ENCODE measurements at places on chromosomes 6 and 20.
A peak's percentile ranks its signal among the peaks of the same experiment; 100 is the strongest.

DNA sequence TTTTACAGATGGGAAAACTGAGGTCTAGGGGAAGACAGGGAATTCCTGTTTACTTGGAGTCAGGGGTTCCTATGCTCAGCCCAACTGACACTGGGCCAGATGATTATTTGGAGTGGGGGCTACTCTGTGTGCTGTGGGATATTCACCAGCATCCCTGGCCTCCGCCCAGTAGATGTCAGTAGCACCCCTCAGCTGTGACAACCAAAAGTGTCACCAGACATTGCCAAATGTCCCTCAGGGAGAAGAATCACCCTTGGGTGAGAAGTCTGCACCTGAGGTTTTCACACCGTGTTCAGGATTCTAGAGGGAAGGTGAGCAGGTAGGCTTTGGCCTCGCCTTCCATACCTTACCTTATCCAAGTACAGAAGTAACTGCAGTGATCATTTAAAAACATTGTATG is 27.6 kb downstream of the CDH26 start:
- no peak for DNase-seq

GRCh38 chr20:37274851-37275524 is 13.4 kb upstream of the GHRH start:
- DNase-seq = no peak

- peak; percentile 23 for DNase-seq
Measured at GRCh38 chr20:8837396-8837795, 231.5 kb upstream of the PLCB4 start.

GRCh38 chr6:112362027-112362795 is 15.1 kb downstream of the RFPL4B start:
- no peak for DNase-seq

- DNase-seq = no peak
Measured at GRCh38 chr6:99346595-99346994, 2.9 kb downstream of the FAXC start.

- peak; percentile 80 for DNase-seq
Measured at GRCh38 chr6:7238900-7239589, 74.0 kb downstream of the SSR1 start.

DNA sequence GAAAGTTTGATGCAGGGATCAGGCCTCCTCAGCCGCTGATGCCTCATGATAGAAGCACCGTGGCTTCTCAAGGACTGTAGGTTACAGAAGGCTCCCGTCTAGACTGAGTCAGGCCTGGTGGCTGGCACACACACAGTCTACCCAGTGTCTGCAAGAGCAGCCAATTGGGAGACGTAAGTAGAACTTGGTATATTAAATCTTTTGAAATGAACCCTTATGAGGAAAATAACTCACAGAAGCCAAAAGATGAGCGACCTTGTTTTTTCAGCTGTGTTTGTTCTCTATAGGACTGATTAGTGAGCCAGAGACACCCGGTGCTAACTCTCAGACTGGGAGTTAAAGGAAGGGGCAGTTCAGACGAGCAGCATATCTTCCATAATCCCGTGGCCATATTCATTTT is 5.9 kb upstream of the PDE10A start:
- DNase-seq = no peak

- no peak for DNase-seq
Measured at GRCh38 chr6:101799531-101799930, 406.0 kb downstream of the GRIK2 start.

DNA sequence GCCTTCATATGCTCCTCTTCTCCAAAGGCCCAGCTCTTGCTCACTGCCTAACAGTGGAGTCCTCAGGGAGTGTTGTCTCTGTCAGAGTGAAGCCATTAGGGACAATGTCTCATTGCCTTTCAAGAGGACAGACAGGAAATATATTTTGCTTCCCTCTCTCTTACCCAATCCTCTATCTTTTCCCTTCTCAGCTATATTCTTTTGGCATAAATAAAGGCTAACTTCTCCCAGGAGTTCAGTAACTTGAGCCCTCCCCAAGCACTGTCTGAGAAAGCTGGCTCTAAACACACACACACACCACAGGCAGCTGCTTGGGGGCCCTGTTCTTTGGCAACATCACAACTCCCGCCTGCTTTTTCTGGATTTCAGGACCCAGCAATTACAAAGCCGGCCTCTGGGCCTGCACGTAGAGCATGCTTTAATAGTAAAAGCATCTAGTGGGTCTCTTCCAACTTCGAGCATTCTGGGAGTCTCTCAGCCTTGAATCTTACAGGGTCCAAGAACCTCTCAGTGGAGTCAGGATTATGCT is 34.7 kb upstream of the LAMA4 start:
- DNase-seq = no peak

DNA sequence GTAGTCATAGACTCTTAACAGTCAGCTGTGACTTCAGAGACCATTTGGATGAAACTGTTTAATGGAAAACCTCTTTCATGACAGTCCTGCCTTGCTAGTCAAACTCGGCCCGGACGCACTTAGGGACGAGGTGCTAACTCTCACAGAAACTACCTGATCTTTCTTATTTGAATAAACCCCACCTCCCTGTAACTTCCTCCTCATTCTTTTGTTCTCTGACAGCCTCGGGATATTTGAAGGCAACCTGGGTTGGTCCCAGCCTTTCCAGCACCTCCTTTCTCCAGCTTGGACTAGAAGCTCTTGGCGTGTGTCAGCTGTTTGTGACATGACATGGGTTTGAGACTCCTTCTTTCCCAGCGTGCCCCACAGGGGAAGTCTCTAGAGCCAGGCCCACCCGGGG is 175.3 kb upstream of the EXOC2 start:
- no peak for DNase-seq

GRCh38 chr6:112416866-112417265 is 69.7 kb downstream of the RFPL4B start:
- no peak for DNase-seq

DNA sequence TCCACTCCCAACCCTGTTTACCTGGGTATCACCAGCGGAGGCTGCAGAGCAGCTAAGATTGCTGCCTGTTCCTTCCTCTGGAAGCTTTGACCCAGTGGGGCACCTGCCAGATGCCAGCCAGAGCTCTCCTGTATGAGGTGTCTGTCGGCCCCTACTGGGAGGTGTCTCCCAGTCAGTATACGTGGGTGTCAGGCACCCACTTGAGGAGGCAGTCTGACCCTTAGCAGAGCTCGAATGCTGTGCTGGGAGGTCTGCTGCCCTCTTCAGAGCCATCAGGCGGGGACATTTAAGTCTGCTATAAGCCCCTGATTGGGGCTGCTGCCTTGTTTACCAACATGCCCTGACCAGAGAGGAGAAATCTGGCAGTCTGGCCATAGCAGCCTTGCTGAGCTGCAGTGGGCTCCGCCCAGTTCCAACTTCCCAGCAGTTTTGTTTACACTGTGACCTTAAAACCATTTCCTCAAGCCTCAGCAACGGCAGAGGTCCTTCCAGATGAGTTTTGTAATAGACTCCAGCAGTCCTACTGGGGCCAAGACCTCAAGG is 2.8 kb downstream of the RAET1E start:
- DNase-seq = peak; percentile 14

- DNase-seq = no peak
Measured at GRCh38 chr6:137849181-137849980, 17.7 kb upstream of the TNFAIP3 start.

DNA sequence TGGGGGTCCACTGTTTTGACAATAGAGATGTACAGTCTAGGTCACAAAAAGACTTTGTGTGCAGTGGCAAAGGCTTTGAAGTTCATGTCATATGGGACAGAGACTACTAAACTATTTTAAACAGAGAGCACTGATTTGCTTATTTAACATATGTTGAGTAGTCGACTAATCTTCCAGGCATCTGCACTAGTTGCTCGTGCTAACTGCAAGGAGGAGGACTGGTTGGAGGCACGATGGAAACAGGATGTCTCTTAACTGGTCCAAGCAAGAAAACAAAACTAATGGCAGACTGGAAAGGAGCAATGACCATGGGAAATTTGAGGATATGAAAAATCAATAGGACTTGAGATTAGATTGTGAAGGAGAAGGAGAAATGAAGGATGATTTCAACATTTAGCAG is 28.5 kb upstream of the ERVFRD-1 start:
- no peak for DNase-seq

DNA sequence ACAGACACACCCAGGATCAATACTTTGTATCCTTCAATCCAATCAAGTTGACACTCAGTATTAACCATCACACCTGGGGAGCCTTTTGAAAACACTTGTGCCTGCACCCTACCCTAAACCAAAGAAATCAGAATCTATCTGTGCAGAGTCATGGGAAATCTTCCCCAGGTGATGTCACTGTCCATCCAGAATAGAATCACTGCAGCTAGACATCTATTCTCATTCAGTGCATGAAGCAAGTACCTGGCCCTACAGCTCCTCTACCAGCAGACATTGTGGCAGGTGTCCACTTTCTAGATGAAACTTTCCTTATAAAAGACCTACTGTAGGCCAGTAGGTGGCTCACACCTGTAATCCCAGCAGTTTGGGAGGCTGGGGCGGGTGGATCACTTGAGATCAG is 262.4 kb upstream of the MARCKS start:
- DNase-seq = peak; percentile 36

DNA sequence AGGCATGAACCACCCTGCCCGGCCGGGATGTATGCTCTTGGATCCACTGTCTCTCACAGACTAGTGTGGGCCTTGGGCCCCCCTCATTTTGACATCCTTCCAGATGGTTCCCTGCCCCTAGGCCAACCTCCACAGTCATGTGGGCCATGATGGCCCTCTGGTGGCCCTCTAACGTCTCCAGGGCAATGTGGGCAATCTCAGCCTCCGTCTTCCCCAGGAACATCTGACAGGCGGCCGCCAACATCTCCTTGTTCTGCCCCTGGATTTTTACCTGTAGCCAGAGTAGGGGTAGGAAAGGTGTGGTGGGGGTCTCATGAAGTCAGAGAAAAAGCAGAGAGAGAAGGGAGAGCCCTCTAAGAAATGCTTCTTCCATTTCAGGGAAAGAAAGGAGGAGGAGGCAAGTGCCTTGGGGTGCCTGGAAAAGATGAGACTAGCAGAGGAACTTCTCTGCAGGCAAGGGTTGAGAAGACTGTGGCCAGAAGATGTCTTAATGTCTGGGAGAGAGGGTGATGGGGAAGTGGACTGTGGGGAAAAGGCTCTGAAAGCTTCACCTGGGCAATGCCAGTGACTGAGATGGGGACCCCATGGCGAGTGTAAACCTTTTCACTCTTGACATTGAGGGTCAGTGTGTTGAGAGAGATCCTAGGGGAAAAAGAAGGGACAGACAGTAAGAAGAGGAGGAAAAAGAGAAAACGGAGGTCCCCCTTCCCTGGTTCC is 1.3 kb downstream of the FLOT1 start:
- no peak for DNase-seq

DNA sequence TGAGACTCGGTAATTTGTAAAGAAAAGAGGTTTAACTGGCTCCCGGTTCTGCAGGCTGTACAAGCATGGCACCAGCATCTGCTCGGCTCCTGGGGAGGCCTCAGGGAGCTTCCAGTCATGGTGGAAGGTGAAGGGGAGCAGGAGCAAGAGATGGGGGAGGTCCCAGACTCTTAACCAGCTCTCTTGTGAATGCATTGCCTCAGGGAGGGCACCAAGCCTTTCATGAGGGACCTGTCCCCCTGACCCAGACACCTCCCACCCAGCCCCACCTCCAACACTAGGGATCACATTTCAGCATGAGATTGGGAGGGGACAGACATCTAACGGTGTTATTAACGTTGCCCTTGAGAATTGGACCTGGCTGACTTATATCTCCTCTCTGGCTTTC is 68.6 kb downstream of the PTPN1 start:
- DNase-seq = no peak

- DNase-seq = no peak
Measured at GRCh38 chr6:100721256-100721655, 159.9 kb downstream of the ASCC3 start.

DNA sequence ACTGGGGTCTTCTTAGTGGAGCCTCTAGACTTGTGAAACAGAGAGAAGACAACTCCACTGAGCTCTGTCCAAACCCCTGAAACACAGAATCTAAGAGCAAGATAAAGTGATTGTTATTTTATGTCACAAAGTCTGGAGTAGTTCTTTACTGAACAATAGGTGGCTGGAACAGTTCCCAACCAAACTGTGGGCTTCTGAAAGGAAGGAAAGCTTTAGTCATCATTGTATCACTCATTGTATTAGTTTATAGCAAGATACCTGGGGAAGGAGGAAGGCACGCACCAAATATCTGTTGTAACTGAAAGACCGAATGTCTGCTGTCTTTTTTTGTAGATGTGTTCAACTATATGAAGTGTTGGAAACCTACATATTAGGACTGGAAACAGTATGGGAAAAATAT is 284.9 kb upstream of the TBX18 start:
- DNase-seq = peak; percentile 64

DNA sequence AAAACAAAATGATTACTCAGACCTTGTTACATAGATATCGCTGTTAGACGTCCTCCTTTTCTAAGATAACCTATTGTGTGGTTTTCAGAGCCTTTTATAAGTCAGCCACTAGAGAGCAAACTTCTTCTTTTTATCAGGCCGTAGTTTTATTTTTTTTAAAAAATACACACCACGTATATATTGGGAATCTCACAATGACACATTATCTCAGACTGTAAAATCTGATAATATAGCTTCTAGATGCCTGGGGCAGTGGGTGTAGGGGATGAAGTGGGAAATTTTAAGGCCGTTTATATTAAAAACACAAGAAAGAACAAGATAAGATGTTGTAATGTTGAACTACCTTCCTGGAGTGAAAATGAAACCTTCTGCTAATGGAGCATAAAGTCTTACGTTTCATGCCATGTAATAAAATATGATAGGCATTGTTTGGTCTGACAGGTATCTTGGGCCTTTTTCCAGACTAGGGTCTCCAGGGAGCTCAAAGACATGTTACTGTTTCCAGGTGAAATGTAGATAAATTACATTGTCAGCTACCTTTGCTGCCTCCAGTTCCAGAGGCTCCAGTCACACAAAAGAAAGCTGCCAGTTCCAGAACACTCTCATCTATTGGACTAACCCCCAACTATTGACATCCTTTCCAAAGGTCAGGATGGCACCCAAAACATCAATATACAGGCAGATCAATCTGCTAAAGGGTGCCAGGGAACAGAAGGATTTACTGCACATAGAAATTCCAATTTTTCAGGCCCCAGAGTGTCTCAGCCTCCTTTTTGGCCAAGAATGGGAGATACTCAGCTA is 130.2 kb upstream of the AKIRIN2 start:
- DNase-seq = peak; percentile 43

DNA sequence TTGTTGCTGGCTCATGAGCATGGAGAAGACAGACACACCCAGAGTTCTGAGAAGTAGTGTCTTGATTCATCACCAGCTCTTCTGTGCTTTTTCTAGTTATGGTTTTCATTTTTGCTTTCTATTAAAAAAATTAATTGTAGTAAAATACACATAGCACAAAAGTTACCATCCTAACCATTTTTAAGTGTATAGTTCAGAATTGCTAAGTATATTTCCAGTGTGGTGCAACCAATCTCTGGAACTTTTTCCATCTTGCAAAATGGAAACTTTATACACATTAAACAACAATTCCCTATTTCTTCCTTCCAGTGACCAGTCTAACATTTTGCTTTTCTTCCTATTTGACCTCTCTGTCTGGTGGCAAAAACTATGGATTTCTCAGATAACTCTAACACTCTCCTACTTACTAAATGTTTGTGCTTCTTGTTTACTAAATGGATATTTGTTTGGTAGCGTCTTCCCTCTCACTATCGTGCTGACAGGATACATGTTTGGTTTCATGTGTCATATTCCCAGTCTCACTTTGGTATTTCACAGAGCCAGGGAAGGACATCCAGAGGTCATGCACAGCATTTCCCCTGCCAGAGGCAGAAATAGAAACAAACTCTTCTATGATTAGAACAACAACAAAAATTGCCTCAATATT is 40.6 kb downstream of the TXLNB start:
- DNase-seq = peak; percentile 32

GRCh38 chr6:100378576-100378975 is 86.1 kb downstream of the SIM1 start:
- DNase-seq = no peak

- no peak for DNase-seq
Measured at GRCh38 chr20:17856837-17857605, 111.6 kb downstream of the SNX5 start.
